ENCODE measurements at places on chromosomes 4 and X.
A peak's percentile ranks its signal among the peaks of the same experiment; 100 is the strongest.

DNA sequence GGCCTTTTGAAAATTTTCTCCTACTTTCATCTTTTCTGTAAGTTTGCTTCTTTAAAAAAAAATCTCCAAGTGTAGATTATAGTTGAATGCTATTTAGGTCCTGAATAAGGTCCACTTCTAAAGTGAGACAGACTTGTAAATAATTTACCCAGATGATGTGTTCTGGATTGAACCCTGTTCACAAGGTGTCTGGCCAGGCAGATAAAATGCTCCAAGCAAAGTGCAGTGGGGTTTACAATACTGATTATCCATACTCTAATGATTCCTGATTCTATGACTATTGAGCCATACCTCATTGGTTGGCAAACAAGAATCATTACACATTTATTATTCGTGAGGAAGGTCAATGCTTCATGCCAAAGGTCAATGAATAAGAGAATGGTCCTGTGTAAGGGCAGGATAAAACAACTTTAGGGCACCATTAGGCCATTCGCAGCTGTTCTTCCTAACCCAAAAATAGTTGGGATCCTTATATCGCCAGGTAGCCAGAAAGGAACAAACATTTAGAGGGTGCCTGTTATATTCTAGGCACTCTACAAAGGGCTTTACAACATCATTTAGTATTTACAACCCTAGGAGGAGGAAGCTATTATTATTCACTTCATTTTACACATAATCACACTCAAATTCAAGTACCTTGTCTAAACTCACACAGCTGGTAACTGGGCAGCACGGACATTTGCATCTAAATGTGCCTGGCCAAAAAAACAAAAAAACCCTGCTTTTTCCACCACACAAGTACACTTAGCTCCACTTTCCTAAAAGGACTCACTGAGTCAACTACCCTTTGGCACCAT is 18.6 kb upstream of the SAT1 start:
- no peak for DNase-seq

GRCh38 chr4:85603437-85604336 is 128.7 kb downstream of the ARHGAP24 start:
- no peak for DNase-seq

- no peak for DNase-seq
These were observed 68.6 kb upstream of the QRFPR start for GRCh38 chr4:121449416-121449815.

DNA sequence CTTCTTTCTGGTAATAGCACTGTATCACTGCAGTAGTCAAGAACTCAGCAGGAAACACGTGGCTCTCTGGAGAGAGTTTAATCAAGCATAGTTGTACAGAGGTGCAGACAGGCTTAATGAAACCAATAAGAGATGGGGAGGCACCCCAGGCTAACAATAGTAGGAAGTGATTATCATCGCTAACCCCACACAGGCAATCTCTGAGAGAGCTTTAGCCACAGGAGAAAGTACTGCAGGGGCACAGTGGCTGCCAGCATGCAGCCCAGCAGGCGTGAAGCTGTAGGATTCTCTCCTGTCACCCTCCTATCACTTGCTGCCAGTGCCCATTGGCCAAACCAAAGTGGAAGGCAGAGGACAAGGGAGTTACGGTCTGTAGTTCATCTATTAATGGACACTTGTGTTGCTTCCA is 450.0 kb upstream of the RASGEF1B start:
- DNase-seq: no peak

- no peak for DNase-seq
These were observed 71.3 kb downstream of the PPEF2 start for GRCh38 chr4:75830906-75831305.

- DNase-seq: no peak
These were observed 92.5 kb downstream of the FNIP2 start for GRCh38 chr4:158861281-158861680.

DNA sequence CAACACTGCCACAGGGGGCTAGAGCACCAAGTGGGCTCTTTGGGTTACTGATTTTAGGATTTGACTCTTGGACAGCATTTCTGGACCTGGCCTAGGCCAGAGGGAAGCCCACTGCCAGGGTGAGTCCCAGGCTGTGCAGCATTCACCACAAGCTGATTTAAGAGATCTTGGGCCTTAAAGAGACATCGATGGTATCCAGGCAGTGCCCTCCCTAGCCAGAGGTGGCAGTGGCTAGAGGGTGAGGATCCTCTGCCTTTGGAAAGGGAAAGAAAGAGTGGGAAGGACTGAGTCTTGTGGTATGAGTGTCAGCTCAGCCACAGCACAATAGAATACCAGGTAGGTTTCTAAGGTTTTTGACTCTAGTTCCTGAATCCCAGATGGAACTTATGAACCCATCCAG is 613.9 kb downstream of the FAT4 start:
- no peak for DNase-seq

- no peak for DNase-seq
These were observed 836.8 kb upstream of the LCORL start for GRCh38 chr4:18858229-18858922.

- no peak for DNase-seq
These were observed 122.4 kb downstream of the RAP1GDS1 start for GRCh38 chr4:98383431-98384106.

- peak; percentile 64 for DNase-seq
These were observed 30.9 kb downstream of the NIPAL1 start for GRCh38 chr4:48047421-48047844.

GRCh38 chr4:46975812-46976553 is 17.4 kb downstream of the GABRA4 start:
- DNase-seq: no peak

GRCh38 chr4:112942997-112943396 is 106.5 kb upstream of the ANK2 start:
- DNase-seq: no peak

- DNase-seq: no peak
These were observed 53.7 kb upstream of the FAAH2 start for GRCh38 chrX:57232658-57233360.

GRCh38 chr4:177785000-177785399 is 342.8 kb upstream of the AGA start:
- DNase-seq: no peak

GRCh38 chr4:188660796-188661195 is 521.6 kb downstream of the TRIML1 start:
- no peak for DNase-seq

- DNase-seq: no peak
These were observed 478.0 kb downstream of the KCNIP4 start for GRCh38 chr4:21470535-21470934.

DNA sequence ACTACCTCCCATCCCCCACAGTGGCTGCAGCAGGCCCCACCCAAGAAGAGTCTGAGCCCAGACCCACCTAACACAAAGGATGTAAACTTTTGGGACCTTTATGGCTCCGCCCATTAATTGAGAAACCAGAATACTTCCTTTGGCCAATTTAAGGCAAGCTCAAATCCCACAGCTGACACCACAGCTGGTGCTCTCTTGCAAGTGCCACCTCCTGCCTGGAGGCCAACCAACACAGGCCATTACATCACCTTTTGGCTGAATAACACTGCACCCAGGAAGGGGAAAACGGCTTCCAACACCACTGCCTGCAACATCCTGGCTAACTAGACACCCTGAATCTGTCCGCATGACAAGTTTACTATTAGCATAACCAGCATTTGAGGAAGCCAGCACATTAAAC is 248.8 kb downstream of the PRDM5 start:
- DNase-seq: no peak

DNA sequence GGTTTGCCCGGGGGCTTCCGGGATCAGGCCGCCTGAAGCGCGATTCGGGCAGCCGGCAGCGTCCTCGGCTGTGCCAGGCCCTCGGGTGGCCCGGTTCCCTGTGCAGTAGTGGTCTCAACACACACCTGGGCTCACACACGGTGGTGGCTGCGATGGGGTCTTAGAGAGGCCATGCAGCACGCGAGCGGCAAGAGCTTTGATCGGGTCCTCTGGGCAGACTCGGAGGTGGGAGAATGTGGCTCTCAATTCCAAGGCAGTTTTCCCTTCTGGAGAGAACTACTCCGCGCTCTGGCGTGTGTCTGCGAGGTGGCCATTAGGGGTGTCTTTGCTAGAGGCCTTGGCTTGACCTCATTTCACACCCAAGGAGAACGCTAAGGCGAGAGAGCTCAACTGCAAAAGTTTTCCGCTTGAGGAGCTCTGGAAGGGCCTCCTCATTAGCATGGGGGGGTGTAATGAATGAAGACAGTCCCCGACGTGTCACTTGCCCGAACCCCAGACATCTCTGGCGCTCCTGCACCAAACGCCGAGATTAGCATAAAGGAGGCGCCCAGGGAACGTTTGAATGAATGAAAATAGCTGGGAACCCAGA is 771 bp upstream of the RBPJ start:
- no peak for DNase-seq

DNA sequence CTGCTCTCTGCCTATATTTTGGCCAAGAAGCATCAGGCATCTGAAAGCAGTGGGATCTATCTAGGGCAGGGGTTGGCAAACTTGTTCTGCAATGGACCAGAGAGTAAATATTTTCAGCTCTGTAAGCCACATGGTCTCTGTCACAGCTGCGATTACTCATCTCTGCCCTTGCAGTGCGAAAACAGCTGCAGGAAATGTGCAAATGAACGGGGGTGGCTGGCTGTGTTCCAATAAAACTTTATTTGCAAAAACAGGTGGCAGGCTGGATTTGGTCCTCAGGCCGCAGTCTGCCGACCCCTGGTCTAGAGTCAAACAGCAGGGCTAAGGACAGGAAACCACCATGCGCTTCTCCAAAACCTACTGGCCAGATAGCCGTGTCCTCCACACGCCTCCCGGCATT is 48.6 kb downstream of the ACOX3 start:
- no peak for DNase-seq

- no peak for DNase-seq
These were observed 17.1 kb downstream of the DDX3X start for GRCh38 chrX:41350976-41351569.

- DNase-seq: no peak
These were observed 27.3 kb upstream of the CRLF2 start for GRCh38 chrX:1239681-1240142.

GRCh38 chr4:146211440-146211839 is 2.9 kb upstream of the REELD1 start:
- DNase-seq: no peak

Measured in stimulated activated CD4-positive, alpha-beta T cell treated with anti-CD3 and anti-CD28 coated beads, Interleukin-4, amount 100 ng/mL, for 48 hours (primary cell).